ENCODE measurements at places on chromosomes 3 and 15. TPM values are rescaled to one million over a fixed set of nuclear protein-coding genes. Genes with fewer than 3 reads are reported as not detected.

LYSMD4 gene
- total RNA-seq: 10.7 TPM

SOX14 gene
- not detected for total RNA-seq

SCAANT1 gene
- not detected for total RNA-seq

SLC22A14 gene
- 0.12 TPM for total RNA-seq

CNTN3 gene
- 3.4 TPM for total RNA-seq

CCDC13 gene
- total RNA-seq: 0.50 TPM

SNX22 gene
- total RNA-seq: 0.13 TPM

STRIT1 gene
- total RNA-seq: not detected

CLDN16 gene
- not detected for total RNA-seq
